ENCODE measurements at places on chromosomes 3 and 15.

- no peak for DNase-seq
Measured at GRCh38 chr3:68893600-68894239, 38.6 kb downstream of the TAFA4 start.

DNA sequence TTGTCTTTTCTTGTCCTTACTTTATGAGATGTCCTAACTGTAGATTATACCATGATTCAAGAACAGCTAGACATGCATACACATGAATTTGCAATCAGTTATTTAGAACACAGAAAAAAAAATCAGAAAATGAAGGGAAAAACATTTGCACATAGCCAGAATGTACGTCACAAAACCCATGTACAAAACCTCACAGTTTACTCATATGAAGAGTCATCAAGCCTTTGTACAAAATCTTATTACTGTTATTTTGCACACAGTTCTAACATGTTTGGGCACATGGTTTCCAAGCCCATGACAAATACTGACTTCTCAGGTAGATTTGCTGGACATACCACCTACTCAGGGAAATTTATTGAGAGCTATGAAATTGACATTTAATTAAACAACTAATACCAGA is 48.2 kb downstream of the MAP3K13 start:
- DNase-seq = no peak

DNA sequence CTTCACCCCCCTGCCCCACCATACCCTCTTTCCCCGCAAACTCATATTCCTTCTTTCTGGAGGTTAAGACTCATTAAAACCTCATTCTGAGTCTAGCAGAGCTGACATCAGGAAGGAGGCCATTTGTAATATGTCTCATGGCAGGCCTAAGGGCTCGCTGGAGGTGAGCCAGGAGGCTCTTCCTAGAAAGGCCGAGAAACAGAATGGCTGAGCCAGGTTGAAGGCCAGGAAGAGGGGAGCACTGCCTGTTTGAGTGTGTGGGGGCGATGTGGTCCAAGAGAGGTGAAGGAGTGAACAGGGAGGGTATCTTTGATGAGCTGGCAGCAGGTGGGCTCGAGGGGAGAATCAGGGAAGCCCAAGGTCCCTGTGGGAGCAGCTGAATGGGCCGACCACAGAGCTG is 317.3 kb downstream of the TLE3 start:
- no peak for DNase-seq

DNA sequence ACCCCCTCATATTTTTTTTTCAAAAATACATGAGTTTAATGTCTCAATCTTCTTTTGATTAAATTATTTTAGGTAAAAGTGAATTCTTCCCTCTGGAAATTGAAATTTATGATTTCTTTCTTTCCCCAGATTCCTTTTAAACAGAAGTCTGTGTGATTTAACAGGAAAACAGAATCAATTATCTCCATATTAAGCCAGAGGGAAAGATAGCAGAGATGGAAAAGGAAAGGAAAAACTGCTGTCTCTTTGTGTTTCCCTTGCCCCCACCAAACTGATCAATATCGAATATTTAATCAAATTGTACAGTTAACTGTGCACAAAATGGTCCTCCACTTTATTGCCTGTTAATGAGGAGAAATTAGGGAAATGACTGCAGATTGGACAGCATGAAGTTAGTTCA is 203.5 kb upstream of the NECTIN3 start:
- DNase-seq = no peak

- DNase-seq = no peak
Measured at GRCh38 chr3:110293660-110294059, 778.0 kb upstream of the NECTIN3 start.

DNA sequence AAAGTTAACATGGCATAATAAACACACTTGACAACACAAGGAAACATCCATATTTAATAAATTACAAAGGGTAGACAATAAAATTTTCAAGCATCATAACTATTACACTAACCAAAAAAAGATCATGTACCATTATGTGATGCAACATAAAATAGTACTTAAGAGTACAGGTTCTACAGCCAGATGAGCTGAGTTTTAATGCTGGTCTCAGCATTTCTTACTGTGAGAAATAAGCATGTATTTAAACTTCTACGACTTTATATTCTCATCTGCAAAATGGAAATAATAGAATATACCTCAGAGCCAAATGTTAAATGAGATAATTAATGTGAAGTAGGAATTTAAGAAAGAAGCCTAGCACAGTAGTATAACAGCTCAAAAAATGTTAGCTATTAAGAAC is 33.7 kb upstream of the SLC12A8 start:
- no peak for DNase-seq

DNA sequence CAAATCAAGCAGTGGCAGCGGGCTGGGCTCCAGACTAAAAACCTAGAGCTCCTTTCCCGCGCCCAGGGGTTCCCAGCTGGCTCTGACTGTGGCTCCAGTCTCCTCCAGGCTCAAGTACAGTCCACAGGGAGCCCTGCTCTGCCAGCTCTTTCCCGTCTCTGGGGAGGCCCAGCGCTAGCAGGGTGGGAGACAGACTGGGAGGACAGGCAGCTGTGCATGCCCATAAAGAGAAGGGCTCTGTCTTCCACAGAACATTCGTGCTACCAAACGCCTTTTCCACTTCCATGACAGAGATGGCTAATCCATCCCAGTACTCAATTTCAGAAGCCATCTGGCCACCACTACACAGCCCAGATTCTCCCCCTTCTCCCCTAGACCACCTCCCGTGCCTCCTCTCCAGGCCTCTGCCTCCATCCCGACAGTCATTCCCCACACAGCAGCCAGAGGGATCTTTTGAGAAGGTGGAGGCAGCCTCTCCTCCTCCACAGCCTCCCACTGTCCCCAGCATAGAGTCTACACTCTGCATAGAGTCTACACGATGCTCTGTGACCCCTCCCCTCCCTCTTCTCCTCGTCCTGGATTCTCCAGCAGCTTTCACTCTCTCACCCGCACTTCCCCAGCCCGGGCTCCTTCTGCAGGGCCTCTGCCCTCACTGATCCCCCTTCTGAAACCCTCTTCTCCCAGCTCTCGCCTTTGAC is 6.8 kb upstream of the DUSP7 start:
- DNase-seq = no peak

DNA sequence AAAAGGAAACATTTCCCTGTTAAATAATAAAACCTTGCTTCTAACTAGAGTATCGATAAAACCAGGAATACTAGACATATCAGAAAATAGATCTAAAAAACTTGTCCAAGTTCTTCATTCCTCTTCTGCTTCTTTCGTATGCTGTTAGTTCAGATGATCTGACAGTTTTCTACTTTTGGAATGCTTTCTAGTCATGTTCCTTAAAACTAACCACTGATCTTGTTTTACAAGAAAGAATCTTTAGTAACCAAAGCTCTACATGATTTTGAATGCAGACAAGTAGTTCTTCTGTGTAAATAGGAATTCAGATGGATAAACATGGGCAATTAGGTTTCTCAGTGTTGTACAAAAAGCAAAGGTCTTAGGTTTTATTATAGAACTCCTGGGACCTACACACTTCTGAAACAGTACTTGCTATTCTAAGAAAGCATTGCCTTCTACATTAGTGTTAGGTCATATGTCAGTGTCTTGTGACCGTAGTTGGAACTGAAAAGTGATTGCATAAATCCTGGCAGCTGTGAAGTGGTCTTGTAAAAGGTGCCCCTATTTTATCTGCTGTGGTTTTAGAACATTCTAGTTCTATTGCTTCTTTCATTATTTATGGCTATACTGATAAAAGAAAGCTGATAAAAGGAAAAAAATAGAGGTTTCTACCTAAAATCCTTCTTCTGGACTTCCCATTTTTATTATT is 40.7 kb downstream of the SNRK start:
- DNase-seq = no peak

DNA sequence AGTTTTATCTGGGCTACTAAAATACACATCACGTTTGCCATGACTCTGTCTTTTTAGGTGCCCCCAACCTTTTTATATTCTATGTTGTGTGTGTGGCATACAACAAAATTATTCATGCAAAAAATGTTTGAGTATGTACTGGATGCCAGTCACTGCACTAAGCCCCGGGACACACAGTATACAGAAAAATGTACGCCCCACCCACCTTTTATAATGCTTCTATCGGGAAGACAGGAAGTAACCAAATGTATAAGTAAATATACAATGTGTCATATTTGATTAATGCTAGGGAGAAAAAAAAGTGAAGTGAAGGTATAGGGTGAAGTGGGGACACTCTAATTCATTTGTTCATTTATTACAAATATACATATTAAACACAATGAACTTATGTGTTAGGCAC is 503.4 kb upstream of the MDFIC2 start:
- no peak for DNase-seq

- DNase-seq = no peak
Measured at GRCh38 chr15:36284911-36285310, 294.5 kb upstream of the CDIN1 start.

GRCh38 chr15:64883997-64884511 is 27.6 kb upstream of the ANKDD1A start:
- no peak for DNase-seq

- DNase-seq = no peak
Measured at GRCh38 chr3:525415-525814, 328.9 kb downstream of the CHL1 start.

DNA sequence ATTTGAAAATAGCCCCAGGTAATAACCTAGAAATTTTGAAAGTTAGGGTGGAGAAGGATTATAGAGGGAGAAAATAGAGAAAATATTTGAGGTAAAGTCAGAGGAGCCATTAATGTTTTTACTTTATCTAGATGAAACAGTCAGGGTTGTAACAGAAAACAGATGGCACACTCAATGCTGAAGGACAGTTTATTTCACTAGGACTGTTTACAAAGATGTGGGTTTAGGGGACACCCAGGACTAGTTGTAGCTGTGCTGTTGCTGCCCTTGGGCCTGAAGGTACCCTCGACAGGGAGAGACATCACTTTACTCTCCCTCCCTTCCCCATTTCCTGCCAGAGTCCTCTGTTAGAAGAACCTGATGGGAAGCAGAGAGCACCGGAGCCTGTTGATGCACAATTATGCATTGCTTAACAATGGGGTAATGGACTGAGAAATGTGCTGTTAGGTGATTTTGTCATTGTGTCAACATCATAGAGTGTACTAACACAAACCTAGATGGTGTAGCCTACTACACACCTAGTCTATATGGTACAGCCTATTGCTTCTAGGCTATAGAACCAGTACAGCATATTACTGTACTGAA is 103.8 kb downstream of the GALK2 start:
- no peak for DNase-seq

- DNase-seq = no peak
Measured at GRCh38 chr15:57092252-57092651, 173.8 kb downstream of the TCF12 start.

DNA sequence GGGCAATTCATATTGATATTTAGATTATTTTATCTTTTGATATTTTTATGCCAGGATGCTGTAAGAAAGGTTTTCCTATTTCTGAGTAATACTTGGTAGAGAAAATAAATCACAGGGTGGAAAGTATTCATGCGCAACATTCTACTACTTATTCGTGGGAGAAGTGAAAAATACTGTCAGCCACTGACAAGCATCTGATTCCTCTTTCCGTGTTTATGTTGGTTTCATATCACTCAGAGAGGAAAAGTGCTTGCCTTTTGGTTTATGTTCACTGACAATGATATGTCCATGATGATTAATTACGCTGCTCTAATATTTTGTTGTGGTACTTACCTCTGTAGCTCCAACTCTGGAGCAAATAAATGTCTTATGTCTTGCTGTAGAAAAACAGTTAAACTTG is 429.4 kb downstream of the EDEM1 start:
- DNase-seq = no peak

DNA sequence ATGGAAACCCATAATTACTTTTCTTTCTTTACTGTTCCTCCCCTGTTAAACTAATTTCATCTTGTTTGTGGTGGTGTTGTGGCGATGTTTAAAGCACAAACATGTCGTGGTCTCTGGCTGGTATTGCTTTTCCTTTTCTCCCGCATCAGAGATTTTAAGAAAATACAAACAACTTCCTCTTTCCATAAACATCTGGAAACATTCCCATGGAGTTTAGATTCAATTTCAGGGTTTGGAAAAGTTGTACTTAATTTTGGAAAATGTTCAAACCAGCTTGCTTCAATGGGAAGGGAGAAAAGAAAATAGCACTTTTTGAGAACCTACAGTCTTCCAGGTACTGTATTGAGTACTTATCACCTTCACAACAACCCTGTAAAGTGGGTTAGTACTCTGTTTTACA is 30.4 kb downstream of the STARD9 start:
- DNase-seq = no peak

DNA sequence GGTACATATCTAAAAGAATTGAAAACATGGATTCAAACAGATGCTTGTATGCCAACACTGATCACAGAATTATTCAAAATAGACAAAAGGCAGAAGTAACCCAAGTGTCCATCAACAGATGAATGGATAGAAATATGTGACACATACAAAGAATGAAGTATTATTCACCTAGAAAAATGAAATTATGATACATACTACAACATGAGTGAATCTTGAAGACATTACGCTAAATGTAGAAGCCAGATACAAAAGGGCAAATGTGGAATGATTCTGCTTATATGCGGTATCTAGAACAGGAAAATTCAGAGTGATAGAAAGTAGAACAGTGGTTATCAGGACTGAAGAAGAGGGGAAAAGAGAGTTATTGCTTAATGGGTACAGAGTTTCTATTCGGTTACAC is 26.2 kb upstream of the SLC12A8 start:
- DNase-seq = no peak

All from right forelimb (tissue), 1 donor.